ENCODE measurements at places on chromosomes 6 and 20. TPM values are rescaled to one million over a fixed set of nuclear protein-coding genes. Genes with fewer than 3 reads are reported as not detected.

The CEP85L gene
- 20.8 TPM for total RNA-seq

The GTSF1L gene
- not detected for total RNA-seq

The ZNF165 gene
- 0.30 TPM for total RNA-seq

The TFAP2C gene
- total RNA-seq: not detected

Measured in smooth muscle cell of the umbilical artery (primary cell).